Activated T-cell treated with anti-CD3 and anti-CD28 coated beads, Interleukin-2, amount 50 U/mL, for 4 hours (primary cell): ENCODE measurements at places on chromosomes 1 and 21.
A peak's percentile ranks its signal among the peaks of the same experiment; 100 is the strongest.

- no peak for DNase-seq
Observed at GRCh38 chr1:47841356-47841755, 155.8 kb downstream of the TRABD2B start.

- no peak for DNase-seq
Observed at GRCh38 chr21:16055014-16055413, 325.2 kb downstream of the USP25 start.

GRCh38 chr1:93095804-93096585 lies 16.9 kb downstream of the MTF2 start:
- DNase-seq: no peak

- no peak for DNase-seq
Observed at GRCh38 chr1:112554411-112554810, 45.6 kb downstream of the WNT2B start.

DNA sequence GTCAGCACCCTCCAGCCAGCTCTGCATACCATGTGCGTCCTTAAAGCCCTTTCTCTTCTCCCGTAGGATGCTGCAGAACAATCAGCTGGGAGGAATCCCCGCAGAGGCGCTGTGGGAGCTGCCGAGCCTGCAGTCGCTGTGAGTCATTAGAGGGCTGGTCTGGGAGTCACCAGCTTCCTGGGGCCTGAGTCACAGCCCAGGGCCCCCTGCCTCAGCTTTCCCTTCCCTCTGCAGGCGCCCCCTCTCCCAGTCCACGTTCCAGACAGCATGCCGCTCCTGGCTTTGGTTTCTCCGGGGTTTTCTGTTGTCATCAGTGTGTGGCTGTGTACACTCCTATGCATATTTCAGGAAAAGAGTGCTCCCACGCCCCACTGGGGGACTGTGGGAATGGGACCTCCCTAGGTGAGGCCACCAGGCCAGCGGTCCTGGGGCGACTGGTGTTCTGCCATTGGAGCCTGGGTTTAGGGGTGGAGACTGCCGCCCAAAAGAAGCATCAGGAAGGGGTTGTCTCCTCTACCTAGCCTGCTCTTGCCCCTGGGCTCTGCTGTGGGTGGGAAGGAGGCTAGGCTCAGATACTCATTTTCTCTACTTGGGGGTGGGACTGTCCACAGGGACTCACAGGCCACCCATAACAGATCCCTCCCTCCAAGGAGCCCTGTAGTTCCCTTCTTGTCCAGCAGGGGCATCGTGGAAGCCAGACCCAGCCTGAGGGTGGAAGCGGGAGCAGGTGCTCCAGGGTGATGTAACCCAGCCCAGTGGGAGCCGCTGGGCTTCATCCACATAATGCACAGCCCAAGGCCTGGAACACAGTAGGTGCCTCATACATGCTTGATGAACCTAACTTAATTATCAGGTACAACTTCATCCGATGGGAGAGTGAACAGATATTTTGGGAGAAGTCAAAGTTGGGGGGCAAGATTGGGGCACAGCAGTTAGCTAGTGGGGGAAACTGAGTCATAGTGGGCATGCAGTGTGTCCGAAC lies 42.5 kb downstream of the LGR6 start:
- peak; percentile 58 for DNase-seq

DNA sequence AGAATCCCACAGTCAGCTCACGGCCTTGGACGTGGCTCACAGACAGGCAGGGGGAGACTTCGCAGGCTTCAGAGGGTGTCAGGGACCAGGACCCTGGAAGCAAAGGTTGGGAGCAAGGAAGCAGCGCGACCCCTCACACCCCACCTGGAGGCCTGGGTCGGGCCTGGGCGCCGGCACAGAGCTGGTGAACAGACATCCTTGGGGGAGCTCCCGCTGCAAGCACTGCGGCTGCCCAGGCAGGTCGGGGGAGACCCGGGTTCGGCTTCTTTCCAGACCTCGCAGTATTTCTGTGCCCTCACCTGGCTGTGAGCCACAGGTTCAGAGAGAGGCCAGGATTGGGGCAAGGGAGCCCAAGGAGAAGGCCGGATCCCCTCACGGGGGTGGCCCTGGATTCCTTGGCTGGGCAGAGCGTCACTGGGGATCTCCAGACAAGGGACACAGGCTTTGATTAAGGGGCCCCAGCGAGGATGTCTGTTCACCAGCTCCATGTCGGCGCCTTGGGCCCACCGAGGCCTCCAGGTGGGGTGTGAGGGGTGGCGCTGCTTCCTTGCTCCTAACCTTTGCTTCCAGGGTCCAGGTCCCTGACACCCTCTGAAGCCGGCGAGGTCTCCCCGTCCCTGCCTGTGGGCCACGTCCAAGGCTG lies 37.9 kb upstream of the TSPEAR start:
- no peak for DNase-seq

DNA sequence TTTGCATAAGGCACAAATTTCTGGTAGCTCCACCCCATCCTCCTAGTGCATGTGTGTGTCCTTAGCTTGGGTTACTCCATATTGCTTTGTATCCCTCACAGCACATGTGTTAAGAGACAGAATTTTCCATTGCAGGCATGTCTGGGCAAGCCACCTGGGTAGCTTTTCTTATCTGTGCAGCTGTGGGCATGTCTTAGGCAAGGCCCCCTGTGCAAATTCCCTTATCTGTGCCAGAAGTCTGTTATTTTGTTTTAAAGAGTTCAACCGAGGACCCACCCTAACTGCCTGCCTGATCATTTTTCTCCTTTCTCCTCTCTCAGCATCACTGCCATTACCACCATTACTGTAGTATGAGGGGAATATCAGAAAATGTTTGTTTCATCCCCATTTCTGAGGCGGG lies 131.9 kb downstream of the CYYR1 start:
- DNase-seq: no peak

DNA sequence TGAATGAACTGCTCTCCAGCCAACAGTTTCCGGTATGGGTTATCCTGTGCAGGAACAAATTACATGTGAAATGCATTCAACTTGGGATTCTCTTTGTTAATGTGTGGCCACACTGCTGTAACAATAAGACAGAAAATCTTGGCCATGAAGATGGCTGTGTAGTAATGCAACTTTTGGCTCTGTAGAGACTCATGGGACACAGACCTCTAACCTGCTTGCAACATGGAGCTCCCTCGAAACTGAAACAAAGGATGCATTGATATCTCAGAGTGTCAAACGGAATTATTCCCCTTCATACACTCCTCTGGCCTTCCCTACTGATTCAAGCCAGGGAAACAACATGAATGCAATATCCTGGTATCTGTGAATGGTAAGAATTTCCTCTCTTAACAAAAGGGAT lies 559.3 kb upstream of the ZRANB2 start:
- no peak for DNase-seq

DNA sequence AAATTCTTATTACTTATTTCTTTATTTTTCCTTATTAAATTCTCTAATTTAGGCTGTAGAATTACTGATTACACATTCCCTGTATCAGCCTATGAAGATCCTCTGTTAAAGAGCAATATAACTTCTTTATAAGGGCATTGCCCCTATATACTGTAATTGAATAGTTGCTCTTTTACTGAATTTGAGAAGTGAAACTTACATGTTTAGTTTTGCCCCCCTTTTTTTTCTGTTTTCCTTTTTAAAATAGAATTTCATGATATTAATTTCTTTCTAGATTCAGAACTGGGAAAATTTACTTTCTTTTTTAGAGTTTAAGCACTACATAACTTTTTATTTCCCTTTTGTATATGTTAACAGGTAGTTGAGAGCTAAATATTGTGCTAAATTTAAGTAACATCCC lies 29.5 kb upstream of the PGM1 start:
- no peak for DNase-seq

DNA sequence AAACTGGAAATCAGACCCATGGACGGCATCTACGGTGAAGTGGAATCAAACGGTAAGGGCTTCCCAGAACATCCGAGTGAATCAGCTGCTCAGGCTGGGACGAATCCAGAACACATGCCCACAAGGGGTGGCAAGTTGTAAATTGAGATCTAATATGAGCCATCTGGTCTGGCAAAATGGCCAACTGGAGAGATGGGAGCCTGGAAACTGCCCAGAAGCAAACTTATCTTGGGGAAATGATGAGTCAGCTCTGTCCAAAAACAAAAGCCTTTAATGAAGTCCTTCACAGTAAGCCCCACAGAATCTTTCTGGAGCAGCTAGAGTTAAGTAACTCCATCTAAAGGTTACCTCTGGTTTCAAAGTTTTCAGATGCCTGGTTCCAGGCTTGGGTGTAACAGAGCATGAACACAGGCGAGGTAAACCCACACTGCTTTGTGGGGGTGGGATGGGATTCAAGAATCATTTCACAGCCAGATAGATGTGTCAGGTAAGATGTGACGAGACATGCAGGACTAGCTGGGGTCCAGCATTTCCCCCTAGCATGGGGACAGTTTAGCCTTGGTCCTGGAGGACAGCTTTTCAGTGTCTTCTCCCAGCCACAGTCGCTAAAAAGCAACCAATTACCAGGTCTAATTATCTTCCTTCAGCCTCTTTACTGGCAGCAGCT lies 10.5 kb upstream of the SRP9 start:
- no peak for DNase-seq

GRCh38 chr1:173302890-173303829 lies 96.0 kb upstream of the TNFSF4 start:
- no peak for DNase-seq

DNA sequence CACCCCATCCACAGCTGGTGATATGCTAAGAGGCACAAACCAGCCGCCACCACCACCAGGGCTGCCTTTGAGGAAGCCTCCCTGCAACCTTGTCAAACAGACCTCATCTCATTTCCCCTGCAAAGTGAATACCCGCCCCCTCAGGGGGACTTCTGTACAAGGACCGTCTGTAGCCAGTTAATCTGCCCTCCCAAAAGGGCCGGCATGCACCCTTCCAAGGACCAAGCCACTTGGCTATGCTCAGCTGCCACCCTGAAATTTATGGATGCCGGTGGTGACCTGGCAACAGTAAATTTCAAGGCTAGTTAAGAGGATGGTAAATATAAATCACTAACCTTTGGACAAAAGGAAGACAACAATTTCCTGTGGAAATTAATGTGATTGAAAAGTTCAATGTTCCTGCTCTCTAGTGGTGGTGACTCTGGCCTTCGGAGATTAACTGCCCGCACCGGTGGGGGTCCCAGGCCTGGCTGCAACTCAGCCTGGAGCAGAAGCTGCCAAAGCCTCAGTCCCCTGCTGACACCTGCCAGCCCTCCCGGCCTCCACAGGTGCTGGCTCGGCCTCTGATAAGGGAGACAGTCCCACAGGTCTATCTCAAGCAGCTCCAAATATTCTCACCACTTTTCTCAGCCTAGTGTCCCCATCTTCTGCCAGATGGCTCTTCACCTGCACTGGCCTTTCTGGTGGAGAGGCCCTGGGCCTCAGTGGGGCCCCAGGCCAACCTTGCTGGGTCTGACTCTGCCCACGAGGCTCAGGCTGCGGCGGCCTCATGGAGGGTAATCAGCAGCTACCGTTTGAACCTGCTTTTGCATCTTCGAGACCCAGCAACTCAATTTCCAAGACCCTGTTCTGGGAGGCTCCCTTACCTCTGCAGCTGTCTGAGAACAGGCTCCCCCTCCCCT lies 12.2 kb downstream of the TMEM53 start:
- no peak for DNase-seq

DNA sequence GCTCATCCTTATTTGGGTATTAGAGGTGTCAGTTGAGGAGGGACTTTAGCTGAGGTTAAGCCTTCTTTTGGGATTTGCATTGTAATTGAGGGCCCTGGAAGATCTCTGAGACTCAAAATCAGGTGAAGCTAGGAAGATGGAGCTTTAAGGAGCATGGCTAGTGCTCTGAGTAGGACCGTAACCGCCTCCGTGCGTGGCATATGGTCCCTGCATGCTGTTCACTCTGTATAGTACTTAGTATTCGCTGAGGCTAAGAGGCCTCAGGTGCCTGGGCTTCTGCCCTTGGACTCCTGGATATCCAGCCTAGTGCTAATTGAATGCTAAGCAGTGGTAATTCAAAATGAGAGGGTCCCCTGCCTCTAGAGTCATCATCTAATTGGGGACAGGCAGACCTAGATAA lies 22.5 kb downstream of the NSUN4 start:
- no peak for DNase-seq

GRCh38 chr1:172980456-172980855 lies 70.3 kb downstream of the TNFSF18 start:
- no peak for DNase-seq

- no peak for DNase-seq
Observed at GRCh38 chr21:44854664-44855446, 18.6 kb downstream of the PTTG1IP start.

DNA sequence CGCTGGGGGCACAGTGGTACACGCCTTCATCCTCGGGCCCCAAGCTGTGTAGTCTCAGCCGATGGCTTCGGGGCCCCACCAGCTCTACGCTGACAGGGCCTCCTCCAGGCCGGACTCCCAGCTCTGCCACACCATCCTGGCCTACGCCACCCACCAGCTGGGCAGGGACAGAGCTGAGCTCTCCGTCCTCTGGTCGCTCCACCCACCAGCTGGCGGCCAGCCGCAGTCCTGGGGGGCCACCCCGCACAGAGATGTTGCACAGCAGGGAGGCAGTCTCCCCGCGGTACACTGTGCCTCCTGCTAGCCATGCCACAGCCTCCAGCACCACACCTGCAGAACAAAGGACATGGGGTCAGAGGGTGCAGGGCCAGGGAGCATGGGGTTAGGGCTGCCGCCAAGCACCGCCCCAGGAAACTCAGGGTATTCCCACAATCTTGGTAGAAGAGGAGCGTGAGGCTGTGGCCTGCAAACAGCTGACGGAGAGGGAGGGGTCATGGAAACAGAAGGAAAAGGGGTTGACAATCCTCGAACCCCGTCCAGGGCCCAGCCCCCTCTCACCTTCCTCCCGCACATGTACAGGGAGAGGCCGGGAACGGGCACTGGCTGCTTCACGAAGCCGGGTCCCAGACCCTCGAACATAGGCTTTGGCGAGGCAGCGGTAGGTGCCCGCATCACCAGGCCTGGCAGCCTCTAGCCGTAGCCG lies 5.9 kb downstream of the IGSF8 start:
- DNase-seq: no peak

GRCh38 chr21:33314111-33314510 lies 10.7 kb upstream of the IFNAR1 start:
- no peak for DNase-seq

GRCh38 chr1:9121496-9122409 lies 7.1 kb downstream of the GPR157 start:
- DNase-seq: peak; percentile 35

DNA sequence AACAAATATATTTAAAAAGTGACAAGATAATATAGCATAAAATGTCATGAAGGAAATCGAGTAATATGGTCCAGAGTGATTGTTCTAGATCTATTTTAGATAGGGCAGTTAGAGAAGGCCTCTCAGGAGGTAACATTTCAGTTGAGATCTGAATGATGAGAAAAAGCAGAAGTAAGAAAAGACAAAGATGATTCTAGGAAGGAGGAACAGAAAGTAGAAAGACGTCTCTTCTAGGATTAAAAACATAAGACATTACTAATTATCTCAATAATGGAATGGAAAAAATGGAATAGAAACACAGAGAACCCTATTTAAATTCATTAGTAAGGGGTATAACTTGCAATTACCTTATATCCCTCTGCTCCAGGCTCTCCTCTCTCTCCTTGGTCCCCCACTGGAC lies 130.0 kb upstream of the ZNHIT6 start:
- DNase-seq: no peak

DNA sequence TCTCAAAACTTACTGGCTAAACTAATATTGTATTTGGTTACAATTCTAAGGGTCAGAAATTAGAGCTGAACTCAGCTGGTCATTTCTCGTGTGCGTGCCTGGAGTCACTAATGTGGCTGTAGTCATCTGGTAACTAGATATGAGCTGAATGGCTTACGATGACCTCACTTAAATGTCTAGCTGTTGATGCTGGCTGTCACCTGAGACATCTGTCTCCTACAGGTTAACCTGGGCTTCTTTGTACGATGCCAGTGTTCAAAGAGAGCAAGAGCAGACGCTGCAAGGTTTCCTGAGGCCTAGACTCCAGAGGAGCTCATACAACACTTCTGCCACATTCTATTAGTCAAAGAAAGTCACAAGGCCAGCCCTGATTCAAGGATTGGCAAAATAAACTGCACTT lies 17.1 kb upstream of the ALG6 start:
- no peak for DNase-seq
